Stimulated activated CD4-positive, alpha-beta T cell treated with anti-CD3 and anti-CD28 coated beads, Interleukin-1b, Interleukin-23, amount 100 ng/mL, for 1 hour (primary cell): ENCODE measurements at places on chromosomes 2 and 18.

DNA sequence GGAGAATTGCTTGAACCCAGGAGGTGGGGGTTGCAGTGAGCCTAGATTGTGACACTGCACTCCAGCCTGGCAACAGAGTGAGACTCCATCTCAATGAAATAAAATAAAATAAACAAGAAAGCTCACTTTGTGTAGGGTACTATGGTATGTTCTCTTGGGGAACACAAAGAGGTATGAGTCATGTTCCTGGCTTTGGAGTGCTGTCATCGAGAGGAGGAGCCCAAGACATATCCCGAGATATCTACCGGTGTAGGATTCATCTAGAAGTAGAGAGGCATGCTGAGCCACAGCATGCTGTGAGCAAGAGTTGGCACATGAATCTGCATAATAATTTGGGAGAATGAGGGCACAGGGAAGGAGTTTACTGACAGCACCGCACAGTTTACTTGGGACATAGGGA is 244.9 kb upstream of the EPHA4 start:
- DNase-seq: no peak

- DNase-seq: no peak
Observed at GRCh38 chr2:196449083-196449482, 190.4 kb upstream of the CCDC150 start.

GRCh38 chr2:74708883-74709282 is 54.8 kb downstream of the SEMA4F start:
- no peak for DNase-seq

DNA sequence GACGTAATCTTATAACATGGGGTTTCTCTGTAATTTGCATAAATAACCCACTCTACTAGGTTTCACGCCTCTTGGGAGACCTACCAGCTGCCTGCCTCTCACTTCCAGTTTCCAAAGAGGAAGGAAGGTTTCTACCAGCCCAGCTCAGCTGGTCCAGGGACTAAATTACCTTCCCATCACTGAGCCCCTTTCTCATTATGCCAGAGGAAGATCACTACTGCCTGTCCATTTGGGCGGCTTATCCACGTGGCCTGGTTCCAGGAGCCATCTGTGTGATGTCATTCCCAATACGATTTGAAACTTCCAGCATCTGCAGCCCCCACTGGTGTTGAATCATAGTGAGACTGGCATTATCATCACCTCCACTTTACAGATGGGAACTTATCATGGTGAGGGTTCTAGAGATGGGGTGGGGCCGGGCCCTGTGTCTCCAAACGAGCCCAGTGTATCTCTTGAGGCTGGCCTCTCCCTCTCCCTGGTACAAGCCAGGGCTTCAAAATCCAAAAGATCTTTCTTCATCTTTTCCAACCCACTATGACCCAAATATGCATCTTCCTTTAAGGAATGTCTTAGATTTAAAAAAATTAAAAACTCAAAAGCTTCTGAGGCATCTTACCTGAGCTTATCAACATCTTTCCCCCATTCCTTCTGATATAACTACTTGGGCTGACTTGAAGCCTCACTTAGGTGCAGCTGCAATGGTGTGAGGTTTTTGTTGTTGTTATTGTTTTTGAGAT is 140.8 kb downstream of the DDX1 start:
- no peak for DNase-seq

DNA sequence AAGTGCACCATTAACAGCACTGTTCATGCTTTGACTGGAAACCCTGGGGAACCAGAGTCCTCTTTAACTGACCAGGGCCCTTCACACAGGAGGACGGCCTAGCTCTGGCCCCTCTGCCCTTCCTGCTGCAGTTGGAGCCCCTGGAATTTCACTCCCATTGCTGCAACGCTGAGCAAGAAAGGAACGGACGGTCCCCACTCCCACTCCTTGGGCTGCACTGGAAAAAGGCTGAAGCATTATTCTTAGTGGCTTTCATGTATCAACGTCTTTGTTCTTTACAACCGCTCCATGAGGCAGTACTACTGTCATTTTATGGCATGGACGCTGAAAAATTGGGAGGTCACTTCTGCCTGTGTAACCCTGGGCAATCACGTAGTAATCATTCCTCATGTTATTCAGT is 9.9 kb downstream of the PDIA6 start:
- DNase-seq: no peak

DNA sequence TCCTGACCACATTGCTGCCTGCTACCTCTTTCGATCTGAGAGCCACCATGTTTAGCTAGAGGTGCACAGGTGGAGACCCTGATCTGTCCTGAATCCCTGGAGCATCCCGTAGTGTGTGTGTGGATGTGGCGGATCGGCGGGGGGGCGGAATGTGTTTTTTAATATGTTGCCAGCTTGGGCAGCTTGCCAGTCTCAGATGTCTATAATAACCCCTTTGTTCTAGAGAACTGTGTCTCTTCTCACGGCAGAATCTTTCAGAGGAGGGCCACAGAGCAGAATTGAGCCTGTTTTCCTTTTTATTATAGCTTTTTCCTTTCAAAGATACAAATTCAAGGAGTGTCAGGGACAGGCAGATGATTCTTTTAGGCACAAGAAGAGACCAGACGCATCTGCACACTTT is 934.1 kb upstream of the KLHL29 start:
- DNase-seq: no peak

DNA sequence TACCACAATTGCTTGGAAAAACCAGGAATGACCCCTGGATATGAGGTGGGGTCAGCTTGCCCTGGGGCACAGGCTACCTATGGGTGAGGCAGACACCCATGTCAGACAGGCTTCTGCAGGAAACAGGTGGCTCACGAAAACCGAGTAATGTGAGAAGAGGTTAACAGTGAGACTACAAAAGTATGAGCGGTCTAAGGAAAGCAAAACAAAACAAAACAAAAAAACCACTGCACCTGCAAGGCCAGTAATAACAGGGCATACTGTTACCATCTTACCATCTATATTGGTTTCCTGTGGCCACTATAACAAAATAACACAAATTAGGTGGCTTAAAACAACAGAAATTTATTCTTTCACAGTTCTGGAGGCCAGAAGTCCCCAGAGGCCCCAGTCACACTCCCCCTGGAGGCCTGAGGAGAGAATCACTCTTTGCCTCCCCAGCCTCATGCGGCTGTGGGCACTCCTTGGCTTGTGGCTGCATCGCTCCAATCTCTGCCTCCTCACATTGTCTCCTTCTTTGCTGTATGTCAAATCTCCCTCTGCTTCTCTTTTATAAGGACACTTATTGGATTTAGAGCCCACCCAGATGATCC is 86.6 kb upstream of the EPC2 start:
- DNase-seq: no peak

DNA sequence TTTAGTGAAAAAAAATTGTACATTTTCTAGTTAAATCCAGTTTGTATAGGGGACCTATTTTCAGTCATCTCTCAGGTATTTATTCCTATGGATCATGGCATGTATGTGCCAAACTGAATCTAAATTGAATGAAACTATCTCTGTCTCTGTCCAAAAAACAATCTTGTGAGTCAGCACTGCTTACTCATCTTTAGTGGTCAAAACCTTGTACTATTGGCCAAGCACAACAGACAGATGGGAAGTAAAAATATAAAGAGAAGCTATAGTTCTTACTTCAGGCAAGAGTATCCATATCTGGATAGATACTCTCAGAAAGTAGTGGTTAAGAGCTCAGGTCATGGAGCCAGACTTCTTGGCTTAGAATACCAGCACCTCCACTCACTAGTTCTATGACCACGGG is 76.0 kb upstream of the KLHL14 start:
- no peak for DNase-seq

- no peak for DNase-seq
Observed at GRCh38 chr2:81598453-81598852, 1293.9 kb upstream of the LRRTM1 start.

- DNase-seq: no peak
Observed at GRCh38 chr2:217121565-217121964, 261.7 kb upstream of the TNP1 start.

GRCh38 chr2:100972452-100972851 is 29.6 kb upstream of the RPL31 start:
- no peak for DNase-seq

DNA sequence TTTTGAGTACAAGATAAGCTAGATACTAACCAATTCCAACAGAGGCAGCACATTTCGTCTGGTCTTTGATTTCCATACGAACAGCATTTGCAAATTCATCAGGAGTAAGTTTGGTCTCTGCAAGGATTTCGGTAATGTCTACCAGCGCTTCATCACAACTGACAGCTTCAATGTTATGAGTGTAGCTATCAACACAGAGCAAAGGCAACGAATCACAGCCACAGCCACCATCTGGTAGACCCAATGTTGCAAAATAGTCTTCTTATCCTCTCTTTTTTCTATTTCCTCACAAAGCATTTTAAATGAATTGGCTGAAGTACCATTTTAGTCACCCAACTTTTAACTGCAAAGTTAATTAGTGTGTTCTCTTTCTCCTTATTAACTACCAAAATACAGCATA is 68.3 kb downstream of the REV1 start:
- DNase-seq: no peak

- DNase-seq: no peak
Observed at GRCh38 chr18:13831864-13832508, 8.0 kb downstream of the MC5R start.

GRCh38 chr2:76083248-76083647 is 372.5 kb upstream of the GCFC2 start:
- DNase-seq: no peak

GRCh38 chr2:219615894-219616293 is 11.5 kb upstream of the SLC4A3 start:
- no peak for DNase-seq

- DNase-seq: no peak
Observed at GRCh38 chr2:159427048-159427447, 140.5 kb upstream of the WDSUB1 start.

DNA sequence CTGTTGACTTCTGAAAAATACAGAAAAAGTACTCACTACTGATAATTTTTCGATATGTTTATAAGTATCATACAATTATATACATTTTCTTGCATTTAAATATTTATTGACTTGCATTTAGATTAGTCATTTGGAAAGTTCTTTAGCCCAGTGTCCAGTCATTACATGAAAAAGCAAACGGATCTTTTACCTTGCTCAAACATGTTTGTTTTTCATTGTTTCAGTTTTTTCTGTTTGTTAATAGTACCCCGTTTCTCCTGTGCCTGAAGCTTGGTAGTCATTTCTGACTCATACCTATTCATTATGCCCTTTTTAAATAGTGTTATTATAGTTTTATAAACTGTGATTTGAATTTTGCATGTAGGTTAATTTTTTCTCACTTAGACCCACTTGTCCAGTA is 28.1 kb downstream of the CEP192 start:
- DNase-seq: no peak

DNA sequence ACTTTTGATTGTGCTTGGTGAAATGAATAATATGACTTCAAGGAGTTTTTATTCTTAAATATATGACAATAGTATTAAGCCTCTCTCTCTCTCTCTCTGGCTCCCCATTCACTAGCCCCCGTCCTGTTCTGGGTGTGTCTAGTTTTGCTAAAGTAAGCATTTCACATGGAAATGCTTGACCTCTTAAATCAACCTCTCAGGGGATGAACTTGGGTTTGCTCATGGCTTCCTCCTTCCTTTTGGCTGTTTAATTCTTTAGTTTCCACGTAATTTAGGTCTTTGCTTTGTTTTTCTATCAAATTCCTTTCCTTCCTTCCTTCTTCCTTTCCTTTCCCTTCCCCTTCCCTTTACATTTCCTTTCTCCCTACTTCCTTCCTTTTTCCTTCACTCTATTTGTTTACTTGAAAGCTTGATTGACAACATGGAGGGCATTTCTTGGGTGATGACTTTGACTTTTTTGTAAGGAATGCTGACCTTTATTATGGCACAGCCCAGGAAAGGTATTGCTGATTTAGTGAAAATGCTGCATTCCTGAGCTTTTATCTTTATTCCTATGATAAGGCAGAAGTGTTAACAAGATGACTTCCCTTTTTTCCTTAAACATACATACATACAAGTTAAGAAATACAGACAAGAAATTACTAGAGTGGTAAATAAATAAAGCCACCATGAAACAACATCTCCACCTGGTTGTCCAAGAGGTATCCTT is 3.6 kb downstream of the DPP4 start:
- no peak for DNase-seq

- no peak for DNase-seq
Observed at GRCh38 chr2:170917219-170917913, 11.7 kb upstream of the GORASP2 start.

GRCh38 chr2:238131761-238132462 is 6.6 kb upstream of the KLHL30 start:
- DNase-seq: no peak

GRCh38 chr2:114661971-114662939 is 219.8 kb downstream of the DPP10 start:
- DNase-seq: no peak

GRCh38 chr2:102010902-102011301 is 19.1 kb downstream of the IL1R2 start:
- DNase-seq: no peak

DNA sequence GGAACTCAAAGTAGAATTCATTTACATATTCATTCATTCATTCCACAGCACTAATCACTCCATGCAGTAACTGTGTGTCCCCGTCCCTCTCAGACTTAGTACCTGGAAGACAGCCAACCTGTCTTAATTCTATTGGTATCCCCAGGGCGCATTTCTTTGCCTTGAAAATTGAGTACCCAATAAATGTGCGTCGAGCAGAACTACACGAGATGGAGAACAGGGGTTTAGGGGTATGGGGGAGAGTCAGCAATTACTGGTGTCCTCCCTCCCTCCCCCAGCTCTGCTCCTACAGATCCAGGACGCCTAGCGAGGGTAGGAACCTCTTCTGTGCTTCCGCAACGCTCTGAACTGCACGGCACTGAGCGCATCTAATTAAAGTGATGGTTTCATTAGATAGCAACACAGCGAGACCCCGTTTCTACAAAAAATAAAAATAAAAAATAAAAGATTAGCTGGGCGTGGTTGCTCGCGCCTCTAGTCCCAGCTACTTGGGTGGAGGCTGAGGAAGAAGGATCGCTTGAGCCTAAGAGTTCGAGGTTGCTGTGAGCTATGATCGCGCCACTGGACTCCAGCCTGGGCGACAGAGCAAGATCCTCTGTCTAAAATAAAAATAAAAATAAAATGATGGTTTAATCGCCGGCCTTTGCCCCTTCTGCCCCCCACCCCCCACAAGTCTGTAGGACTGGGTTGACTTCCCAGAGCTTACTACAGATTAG is 614 bp upstream of the FKBP1B start:
- DNase-seq: no peak
